Astrocyte (in vitro differentiated cells and primary cell): ENCODE measurements at places on chromosomes 7 and 10.

DNA sequence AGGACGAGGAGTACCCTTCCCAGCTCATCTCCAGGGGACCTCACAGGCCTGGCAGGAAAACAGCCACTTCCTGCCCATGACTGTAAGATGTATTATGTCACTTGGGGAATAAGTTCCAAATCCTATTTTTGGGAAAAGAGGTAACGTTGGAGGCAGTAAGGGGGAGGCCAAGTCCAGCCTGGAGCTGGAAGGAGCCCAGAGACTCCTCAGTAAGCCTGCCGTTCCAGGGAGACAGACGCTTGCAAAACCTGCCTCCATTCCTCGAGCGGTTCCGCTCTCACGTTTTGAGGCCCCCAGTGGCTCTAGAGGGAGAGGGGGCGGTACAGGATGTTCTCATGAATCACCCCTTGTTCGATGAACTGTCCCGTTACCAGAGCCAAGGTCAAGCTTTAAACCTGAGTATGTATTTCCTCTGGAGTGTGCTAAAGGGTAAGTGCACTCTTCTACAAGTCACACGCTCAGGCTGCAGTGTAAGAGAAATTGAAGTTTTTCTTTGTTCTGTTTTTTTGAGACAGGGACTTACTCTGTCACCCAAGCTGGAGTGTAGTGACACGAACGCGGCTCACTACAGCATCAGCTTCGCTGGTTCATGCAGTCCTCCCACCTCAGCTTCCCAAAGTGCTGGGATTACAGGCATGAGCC, 45.5 kb upstream of the CYTH3 start:
- DNase-seq = peak; percentile 47

GRCh38 chr10:121088524-121088923, 237.4 kb downstream of the WDR11 start:
- no peak for DNase-seq

DNA sequence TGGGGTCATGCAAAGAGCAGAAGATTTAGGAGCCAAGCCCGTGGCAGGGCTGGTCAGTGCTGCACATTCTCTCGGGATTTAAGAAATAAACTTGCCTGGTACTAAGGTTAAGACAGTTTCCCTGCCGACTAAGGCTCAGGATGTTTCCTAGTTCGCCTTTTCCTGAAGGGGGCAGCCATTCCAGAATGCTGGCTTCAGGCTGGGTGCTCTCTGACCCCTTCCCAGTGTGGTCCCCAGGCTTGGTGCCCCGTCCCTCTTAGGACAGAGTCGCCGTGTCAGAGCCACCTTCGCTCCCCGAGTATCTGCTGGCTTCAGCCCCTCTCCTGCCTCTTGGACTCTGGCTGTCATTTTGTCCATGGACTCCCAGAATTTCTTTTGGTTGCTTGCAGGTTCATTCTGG, 117.2 kb downstream of the ELFN1 start:
- DNase-seq = no peak

- DNase-seq = no peak
These were observed 215.0 kb downstream of the SKAP2 start for GRCh38 chr7:26649388-26649787.

GRCh38 chr7:50335230-50335794, 30.8 kb downstream of the IKZF1 start:
- DNase-seq = no peak

DNA sequence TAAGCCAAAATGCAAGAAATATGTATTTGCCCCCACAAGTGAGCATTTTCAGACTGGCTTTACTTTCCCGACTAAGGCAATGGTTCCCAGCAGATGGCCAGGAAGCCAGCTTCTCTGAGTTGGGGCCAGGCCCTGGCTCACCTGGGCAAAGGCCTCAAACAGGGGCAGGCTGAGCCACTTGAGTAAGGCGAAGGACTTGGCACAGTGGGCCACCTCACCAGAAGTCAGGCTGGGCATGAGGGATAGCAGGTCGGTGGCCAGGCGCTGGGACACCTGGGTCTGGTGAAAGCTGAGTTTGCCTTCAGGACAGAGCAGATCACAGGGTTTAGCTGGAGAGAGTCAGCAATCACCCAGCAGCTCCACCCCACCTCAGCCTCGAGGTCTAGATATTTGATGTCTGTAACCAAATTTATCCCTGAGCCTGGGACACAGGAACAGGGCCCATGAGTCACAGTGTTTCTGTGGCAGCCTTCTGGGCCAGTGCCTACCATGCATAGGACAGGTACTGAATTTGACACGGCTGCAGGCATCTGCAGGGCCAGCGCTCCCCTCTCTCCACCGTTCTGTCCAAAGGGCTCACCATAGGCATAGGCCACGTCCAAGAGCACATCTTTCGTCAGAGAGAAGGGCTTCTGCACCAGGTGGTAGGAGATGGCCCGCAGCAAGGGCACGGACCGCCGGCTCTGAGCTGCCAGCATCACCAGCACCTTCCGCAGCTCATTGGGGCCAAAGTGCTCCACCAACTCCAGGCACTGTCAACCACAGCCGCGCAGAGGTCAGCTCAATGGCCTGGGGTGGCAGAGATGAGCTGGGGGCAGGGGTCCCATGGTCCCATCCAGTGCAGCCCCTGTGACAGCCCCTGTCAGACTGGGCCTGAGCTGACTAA, 7.3 kb downstream of the TBRG4 start:
- DNase-seq = no peak

- DNase-seq = no peak
These were observed 82.9 kb upstream of the DDC start for GRCh38 chr7:50648076-50648475.

GRCh38 chr7:93861325-93861949, 29.1 kb downstream of the TFPI2 start:
- DNase-seq = no peak

GRCh38 chr10:126846959-126847358, 58.3 kb upstream of the DOCK1 start:
- no peak for DNase-seq

- no peak for DNase-seq
These were observed 1.9 kb upstream of the CPED1 start for GRCh38 chr7:120986650-120987049.

GRCh38 chr7:2309889-2310331, 4.3 kb downstream of the SNX8 start:
- peak; percentile 96 for DNase-seq

- no peak for DNase-seq
These were observed 179.2 kb upstream of the MBL2 start for GRCh38 chr10:52951824-52952223.

- DNase-seq = peak; percentile 39
These were observed 50.8 kb upstream of the SLC29A3 start for GRCh38 chr10:71268247-71268691.

- DNase-seq = no peak
These were observed 231.2 kb downstream of the FANK1 start for GRCh38 chr10:126127481-126128029.
